Activated CD4-positive, alpha-beta T cell treated with anti-CD3 and anti-CD28 coated beads for 24 hours (primary cell): ENCODE measurements at places on chromosomes 13 and 19.

GRCh38 chr19:21197590-21198295 lies 55.9 kb downstream of the ZNF431 start:
- DNase-seq = no peak

GRCh38 chr19:35056513-35057063 lies 15.1 kb downstream of the HPN start:
- DNase-seq = no peak

DNA sequence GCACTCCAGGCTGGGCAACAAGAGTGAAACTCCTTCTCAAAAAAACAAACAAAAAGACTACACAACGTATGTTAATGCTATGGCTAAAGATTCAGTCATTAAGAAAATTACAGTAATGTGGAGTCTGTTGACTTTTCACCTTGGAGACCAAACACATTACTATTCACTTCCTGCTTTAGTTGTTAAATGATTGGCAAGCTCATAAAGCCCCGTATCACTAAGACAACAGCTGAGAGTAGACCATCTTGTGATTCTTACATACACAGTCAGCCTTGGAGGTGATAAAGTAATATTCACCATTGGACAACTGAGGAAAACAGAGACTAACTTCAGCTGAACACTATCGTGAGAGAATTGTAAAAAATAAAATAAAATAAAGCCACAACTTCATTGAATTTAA lies 86.5 kb downstream of the KCTD12 start:
- DNase-seq = no peak

- no peak for DNase-seq
Observed at GRCh38 chr19:20964798-20965197, 41.7 kb downstream of the ZNF85 start.

GRCh38 chr19:38394488-38394887 lies 6.0 kb downstream of the SPRED3 start:
- peak; percentile 62 for DNase-seq

GRCh38 chr13:113835461-113836270 lies 28.2 kb downstream of the GAS6 start:
- DNase-seq = no peak

- no peak for DNase-seq
Observed at GRCh38 chr13:79406597-79406908, 498 bp upstream of the RBM26 start.

- no peak for DNase-seq
Observed at GRCh38 chr19:49528211-49528771, 488 bp downstream of the RCN3 start.

DNA sequence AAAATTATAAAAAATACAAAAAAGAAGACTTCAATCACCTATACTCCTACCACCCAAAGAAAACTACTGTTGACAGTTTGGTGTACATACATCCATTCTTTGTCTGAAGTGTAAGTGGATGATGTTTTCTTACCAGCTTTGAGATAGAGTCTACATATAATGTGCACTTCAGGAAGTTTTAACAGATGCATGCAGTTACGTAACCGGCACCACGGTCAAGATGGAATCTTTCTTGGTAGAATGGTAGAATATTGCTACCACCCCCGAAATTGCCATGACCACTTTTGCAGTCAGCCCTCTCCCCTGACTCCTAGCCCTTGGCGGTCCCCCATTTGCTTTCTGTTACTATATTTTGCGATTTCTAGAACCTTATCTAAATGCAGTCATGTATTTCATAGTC lies 1.4 kb downstream of the CUL4A start:
- DNase-seq = no peak

DNA sequence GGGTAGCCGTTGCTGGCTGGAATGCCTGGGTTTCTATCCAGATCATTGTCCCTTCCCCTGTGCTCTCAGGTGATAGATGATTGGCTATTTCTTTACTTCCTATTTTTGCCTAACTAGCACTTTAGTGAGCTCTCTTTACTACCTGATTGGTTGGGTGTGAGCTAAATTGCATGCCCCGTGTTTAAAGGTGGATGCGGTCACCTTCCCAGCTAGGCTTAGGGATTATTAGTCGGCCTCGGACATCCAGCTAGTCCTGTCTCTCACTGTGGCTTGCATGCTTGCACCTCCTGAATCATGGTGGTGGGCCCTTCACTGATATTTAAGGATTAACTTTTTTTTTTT lies 10.1 kb downstream of the TTYH1 start:
- no peak for DNase-seq

GRCh38 chr19:50952910-50953309 lies at the start of gene KLK5:
Gene KLK5, minus strand, starts transcription at chr19:50953038. Its CDS starts 381 bp downstream, at chr19:50952657.
- no peak for DNase-seq

DNA sequence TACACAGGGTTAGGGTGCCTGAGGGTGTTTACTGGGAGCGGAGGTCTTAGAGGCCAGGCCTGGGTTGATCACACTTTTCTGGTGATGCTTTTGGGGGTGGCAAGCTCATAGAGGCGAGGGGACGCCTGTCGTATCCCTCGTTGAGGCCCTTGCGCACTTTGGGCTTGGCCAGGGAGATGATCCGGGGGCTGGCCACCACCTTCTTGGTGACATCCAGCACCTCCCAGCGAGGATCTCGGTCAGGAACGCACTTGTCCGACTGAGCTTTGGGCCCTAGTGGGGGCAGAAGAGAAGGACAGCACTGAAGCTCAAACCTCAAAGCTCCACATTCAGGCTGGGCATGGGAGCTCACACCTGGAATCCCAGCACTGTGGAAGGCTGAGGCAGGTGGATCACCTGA lies 17.6 kb upstream of the MIER2 start:
- DNase-seq = no peak

DNA sequence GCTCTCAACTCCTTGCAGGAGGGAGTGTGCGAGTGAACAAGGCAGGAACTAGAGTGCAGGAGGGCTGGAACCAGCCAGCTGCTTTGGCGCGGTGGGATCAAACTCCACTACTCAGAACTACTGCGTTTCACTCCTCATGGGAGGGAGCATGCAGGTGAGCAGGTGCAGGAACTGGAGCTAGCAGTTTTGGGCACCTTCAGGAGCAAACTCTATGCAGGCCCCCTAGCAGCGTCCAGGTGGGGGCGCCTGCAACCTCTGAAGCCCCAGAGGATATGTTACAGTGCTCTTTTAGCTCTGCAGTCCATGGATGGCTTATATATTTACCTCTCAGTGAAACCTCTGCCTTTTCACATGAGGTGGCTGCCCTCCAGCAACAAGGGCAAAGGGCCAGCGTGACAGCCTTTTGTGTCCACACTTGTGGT lies 1303.4 kb downstream of the PCDH9 start:
- no peak for DNase-seq

DNA sequence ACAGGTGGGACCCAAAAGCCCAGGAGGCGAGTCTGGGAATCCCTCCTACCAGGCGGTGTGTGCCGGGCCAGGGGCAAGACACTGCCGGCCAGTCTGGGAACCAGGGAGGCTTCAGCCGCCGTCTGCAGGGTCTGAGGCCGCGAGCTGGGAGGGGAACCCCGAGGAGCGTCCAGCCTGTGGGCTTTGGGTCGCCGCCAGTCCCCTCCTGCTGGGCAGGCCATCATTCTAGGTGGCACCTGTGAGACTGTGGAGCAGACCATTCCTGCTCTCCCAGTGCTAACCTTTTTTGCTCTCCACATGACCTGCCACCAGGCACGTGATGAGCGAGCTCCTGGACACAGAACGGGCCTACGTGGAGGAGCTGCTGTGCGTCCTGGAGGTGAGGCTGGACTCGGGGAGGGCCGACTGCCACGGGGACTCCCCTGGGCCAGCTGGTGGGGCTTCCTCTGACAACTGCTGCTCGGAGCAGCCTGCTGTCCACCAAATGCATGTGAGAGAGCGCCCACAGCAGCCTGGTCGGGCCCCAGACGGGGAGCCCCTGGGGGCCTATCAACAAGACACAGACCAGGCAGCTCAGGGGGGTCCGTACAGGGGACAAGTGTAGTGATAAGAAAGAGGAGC lies 24.6 kb upstream of the F7 start:
- DNase-seq = no peak

DNA sequence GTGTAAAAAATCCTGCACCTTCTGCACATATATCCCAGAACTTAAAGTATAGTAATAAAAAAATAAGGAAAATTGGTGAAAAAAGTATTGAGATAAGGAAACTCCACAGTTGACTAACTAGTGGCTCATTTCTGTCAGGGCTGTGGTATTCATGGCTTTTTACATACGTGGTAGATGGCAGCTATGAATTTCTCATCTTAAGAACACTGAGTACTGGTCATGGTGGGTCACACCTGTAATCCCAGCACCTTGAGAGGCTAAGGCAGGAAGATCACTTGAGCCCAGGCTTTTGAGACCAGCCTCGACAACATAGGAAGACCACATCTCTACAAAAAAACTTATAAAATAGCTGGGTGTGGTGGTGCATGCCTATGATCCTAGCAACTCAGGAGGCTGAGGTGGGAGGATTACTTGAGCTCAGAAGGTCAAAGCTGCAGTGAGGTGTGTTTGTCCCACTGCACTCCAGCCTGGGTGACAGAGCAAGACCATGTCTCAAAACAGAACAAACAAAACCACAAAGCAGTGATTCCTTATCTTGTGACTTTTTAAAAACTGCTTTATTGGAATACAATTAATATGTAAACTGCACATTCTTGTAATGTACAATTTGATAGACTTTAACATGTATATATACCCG lies 16.8 kb downstream of the SLAIN1 start:
- DNase-seq = no peak

DNA sequence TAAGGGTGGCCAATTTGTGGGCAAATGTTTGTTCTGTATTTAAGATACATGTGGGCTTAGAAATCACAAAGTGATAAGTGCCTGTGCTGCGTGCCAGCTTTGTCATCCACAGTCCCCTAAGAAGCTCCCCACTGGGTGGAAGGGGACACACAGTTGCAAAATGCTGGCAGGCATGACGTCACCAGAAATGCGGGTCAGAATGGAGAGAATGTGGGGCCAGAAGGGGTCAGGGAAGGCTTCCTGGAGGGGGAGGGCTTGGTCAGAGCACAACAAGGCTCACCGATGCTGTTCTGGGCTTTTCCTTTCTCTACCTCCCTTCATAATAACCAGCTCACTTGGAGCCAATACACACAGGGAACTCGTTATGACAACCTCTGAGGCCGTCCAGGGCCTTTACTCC lies 207.3 kb downstream of the URI1 start:
- DNase-seq = no peak

DNA sequence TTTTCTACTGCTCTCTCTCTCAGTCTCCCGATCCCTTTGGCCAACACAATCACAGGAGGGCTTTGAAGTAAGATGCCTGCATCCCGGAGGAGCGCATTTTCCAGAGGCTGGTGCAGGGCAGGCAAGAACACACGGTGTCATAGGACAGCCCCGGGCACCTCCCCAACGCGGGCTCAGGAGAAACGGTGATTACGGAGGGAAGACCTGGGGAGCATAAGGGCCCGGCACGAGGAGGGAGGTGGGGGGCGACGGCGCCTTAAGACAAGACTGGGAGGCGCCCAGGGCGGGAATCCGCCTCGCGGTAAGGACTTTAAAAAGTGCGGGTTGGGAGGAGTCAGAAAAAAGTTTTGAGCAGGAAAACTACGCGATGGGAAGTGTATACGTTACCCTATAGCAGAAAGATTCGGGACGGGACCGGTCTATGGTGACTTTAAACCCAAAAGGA lies 18.7 kb upstream of the ZNF888 start:
- no peak for DNase-seq

DNA sequence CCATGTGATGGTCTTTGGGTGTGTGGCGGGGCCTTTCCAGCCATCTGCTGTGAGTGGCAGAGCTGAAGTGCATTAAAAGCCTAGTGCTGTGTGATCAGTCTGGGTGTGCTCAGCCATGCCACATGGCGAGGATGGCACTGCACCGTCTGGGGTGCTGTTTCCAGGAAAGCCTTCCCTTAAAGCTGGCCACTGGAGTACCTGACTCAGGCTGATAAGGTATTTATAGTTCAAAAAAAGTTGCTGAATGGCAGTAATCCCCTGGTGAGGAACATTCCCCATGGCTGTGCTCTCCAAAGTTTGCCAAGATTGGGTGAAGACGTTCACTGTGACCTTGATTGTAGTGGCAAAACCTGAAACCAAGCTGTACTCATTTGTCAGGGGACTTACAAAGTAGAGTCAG lies 6.0 kb downstream of the GPI start:
- no peak for DNase-seq

DNA sequence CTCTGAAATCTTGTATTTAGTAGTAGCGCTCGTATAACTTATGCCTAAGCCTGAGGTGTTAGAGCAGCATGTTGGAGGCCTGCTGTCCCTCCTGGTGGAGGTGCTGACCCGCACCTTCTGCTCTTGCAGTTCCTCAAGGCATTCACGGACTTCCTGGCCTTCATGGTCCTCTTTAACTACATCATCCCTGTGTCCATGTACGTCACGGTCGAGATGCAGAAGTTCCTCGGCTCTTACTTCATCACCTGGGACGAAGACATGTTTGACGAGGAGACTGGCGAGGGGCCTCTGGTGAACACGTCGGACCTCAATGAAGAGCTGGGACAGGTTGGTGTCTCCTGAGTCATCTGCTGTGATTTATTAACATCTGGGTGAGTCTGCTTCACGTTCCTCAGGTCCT lies 136.7 kb downstream of the ATP11A start:
- no peak for DNase-seq

DNA sequence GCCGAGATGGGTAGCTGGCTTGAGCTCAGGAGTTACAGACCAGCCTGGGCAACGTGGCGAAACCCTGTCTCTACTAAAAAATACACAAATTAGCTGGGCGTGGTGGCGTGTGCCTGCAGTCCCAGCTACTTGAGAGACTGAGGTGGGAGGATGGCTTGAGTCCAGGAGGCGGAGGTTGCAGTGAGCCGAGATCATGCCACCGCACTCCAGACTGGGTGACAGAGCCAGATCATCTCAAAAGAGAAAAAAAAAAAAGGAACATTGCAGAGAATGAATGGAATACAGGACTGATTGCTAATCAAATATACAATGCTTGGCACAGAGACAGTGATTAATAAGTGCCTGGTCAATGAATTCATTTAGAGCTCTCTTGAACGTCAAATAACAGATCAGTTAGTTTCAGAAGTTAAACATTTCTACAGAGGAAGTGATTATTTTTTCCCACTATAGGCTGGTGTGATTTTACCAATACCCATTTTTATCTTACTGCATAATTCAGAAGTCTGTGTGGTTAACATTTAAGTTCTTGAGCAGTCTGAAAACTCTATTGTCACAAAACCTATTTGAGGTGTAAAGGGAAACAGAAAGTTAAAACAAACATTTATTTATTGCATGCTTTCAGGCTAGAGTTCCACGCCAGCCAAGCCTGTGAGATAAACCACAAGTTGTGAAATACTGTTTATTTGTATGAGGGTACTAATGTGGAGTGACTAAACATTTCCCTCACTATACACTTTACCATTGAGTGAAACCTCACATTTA lies 7.7 kb upstream of the TBC1D4 start:
- DNase-seq = no peak

DNA sequence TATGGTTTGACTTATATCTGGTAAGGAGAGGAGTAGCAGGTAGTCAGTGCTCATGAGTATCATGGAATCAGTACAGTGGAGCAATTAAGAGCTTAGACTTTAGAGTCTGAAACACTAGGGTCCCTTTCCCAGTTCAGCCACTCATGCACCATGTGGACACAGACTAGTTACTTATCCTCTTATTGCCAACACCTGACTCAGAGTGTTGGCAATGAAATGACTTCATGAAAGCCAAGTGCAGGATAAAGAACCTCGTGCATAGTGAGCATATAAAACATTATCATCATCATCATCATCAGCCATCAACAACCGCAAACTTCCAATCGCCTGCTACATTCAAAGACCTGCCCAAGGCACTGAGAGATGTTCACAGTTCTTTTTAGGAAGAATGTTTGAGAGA lies 164.2 kb downstream of the FOXO1 start:
- no peak for DNase-seq
